ENCODE measurements at places on chromosomes 13 and 19.

DNA sequence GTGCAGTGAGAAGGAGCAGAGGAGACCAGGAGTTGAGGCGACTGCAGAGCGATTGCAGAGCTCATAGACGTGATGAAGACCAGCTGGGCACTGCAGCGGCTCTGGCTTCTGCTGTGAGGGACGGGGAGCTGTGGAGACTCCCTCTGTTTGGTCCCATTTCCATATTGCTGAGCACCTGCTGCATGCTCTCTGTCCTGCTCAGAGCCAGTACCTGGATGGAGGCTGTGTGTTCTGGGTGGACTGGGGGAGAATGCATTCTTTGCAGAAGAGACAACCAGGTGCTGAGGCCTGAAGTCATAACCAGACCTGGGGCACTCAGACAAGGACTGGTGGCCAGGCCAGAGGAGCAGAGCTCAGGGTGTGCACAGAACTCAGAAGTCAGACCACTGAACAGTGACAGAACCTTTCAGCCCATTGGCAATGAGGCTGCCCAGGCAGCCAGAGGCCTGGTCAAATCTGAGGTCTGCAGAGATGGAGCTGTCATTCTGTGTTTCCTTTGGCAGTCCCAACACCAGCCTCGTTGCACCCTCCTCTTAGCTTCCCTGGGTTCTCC lies 1.3 kb upstream of the A1BG start:
- no peak for DNase-seq

- DNase-seq = no peak
Measured at GRCh38 chr13:56886398-56886797, 254.3 kb upstream of the PRR20A start.

DNA sequence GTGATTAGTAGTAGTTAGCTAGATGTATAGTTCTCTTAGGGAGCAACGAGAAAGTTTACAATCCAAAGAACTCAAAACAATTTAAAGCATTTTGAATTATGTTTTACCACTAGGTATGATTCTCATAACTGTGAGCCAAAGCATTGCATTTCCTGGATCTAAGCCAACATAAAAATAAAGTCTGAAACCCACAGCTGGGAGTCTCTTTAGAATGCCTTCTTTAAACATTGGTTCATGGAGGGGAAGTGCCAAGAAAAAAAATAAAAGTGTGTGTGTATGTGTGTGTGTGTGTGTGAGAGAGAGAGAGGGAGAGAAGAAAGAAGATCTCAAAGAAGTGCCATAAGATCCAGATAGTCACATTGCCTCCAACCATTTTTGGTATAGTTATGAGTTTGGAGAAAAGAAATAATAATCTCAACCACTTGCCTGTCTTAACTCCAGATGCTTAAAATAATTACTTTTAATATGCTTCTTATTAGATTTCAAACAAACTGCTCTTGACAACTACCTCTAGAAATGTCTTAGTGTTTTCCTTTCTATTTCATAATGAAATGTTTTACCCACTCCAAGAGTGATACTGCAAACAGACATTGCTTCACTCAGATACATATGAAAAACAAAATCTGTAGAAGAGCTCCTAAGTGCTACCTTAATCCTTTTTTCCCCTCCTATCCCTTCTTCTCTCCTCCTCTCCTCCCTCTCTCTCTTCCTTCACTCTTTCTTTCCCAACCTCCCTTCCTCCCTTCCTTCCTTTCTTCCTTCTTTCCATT lies 554.1 kb downstream of the KCTD12 start:
- no peak for DNase-seq

- DNase-seq = peak; percentile 69
Measured at GRCh38 chr13:29849731-29850212, 645 bp downstream of the UBL3 start.

DNA sequence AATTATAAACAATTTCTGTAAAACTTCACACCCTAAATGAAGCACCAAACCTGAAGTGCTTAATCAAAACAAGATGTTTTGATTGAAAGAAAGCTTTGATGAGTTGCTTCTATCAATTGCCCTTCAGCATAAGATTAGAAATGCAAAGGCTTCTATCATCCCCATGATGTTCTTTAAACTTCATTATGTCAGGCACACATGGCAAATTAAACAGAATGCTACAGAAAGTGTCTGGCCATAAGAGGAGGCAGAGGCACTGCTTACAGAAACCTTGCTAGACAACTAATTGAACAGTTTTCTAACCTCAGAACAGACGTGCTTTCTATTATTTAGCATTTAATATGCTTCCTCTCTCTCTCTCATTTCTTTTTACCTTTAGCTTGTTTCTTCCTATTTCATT lies 228.1 kb downstream of the DCLK1 start:
- no peak for DNase-seq

DNA sequence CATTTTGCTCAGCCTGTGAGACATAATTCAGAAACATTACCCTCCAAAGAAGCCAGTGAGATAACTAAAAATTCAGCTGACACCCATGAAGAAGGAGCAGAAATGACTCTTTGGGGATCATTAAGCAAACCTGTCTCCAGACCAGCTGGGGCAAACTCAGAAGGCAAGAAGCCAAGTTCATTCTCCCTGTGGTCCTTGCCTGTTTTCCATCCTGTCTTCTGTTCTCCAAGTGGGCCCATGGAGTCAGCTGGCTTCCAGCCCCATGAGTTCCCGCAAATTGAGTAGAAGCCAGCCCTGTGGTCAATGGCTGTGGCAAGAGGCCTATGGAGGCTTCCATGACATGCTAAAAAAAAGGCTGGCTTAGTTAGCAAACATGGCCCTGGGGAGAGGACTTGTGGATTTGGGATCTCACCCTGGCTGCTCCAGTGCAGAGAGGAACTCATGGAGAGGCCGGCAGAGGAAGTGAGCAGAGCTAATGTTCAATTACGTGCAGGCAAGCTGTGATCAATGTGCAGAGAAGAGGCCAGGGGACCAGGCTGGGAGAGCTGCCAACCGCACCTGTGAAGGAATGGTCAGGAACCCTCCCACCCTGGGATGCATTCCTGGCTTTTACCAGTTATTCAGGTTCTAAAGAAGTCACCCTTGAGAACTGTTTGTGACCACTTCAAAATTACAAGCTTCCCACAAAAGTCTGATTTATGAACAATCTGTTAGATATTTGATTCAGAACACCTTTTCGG lies 229.1 kb downstream of the TSHZ3 start:
- DNase-seq = no peak

DNA sequence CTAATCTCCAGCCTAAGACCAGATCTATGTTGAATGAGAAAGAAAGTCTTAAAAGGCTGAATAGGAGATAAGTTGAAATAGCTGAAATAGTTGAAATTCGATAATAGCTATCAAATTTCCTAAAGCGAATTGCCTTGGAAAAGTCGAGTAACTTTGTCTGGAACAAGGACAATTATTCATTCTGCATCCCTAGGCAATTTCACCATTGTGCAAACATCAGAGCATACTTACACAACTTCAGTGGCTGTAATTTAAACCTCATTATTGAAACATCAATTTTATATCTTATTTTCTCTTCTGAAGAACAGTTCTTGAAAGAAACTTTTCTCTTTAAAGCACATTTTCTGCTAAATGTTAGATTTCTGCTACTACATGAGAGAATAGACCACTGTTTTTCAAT lies 13.6 kb downstream of the TNFSF13B start:
- no peak for DNase-seq

- DNase-seq = no peak
Measured at GRCh38 chr19:48495396-48495795, 16.2 kb downstream of the LMTK3 start.

DNA sequence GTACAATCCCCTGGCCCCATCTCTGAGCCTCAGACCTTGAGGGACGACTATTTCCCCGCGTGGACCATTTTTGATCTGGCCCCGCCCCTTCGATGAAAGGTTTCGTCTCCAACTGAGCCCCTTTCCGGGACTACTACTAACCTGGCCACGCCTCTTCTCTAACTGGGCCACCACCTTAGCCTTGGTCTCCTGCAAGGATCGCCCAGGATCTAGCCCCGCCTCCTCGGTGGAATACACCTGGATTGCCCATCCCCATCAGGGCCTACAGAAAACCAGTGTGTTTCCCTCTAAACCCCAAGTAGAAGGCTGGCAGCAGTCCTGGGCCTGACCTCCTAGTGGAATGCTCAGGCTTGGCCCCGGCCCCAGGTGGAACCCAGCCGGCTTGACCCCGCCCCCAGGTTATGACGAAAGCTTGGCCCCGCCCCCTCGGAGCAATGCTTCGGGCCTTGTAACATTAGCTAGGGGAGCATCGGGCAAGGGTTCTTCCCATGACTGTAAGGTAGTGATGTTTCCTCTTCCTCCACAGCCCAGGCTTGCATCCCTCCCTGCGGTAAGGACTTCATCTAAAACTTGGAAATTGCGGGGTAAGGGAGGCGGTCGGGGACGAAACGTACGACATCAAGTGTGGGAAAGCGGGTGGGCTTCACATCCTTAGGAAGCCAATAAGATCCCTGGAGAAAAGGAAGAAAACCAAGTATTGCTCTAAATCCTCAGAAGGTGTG lies 9.1 kb downstream of the SPACA6 start:
- DNase-seq = peak; percentile 63

DNA sequence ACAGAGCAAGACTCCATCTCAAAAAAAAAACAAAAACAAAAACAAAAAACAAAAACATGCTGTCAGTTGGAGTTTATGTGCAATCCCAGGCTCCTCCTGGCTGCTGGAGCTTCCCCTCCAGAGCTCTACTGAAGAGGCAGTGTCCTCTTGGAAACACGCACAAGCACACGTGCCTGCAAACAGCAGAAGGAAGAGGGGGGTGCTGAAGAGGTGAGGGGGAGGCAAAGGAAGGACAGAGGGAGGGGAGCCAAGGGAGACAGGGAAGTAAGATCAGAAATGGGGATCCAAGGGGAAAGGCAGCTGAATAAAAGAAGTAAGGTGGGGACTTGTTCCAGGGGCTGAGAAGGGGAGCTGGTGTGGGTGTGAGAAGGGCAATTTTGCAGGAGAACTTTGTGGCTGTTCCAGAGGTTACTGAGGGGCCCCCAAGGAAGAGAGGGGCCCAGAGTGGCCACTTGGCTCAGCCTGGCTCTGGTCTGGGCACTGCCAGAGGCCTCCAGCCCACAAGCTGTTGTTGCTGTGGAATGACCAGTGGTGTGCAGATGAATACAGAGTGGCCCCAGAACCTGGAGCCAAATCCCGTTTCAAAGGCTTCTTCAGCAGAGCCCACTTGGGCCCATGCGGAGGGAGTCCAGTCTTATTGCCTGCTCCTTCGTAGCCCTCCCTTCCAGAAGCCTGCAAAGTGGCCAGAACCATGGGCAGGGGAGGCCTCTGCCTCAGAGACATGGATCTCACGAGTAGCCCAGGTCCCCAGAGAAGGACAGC lies 34.4 kb downstream of the LYL1 start:
- no peak for DNase-seq

DNA sequence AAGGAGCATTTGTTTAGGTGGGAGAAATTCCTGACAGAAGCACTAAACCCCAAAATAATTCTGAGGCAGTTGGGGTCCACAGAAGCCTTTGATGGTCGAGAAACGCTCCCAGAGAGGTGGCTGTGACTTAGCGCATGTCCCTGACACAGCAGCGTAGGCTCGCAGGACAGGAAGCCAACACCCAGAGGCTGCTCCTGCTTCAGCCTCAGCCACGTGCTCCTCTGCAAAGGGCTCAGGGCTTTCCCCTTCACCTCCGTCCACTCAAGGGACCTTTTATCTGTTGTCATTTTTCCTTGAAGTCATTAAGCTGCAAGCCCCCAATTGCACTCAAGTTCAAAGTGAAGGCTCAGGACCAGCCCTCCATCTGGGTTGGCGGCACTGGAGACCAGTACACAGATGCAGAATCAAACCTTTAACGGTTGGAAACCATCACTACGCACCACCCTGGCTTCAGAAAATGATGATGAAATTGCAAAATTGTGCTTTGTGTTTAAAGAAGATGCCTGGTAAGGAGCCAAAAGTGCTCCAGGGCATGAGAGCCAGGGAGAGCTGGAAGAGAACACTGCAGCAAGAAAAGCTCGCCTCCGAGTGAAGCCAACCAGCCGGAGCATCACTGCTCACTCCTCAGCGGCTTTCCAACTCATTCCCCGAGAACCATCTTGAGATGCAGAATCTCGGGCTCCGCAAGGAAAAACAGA lies 219.6 kb downstream of the RAP2A start:
- DNase-seq = peak; percentile 55

- DNase-seq = no peak
Measured at GRCh38 chr19:11626252-11626651, 29.0 kb downstream of the ZNF627 start.

DNA sequence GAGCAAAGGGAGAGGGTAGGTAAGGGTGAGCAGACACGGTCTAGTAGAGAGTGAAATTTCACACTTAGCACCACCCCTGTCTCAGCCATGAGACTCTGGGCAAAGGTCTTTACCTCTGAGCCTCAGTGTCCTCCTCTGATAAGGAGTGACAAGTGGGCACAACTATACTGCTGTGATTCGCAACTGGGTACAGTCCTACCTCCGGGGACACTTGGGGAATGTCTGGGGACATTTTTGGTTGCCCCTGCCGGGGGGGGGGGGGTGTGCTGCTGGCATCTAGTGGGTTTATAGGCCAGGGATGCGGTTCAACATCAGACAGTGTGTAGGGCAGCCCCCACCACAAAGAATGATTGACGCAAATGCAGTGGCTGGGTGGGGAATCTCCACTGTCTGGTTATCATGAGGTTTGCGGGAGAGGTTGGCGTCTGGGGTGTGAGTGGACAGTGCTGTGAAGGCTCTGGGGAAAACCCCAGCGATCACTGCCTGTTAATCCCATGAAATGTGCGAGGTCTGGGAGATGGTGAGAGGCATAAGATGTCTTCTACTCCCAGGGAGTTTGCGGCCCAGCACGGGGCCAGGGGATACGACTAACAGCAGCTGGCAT lies 4.3 kb downstream of the NACC1 start:
- no peak for DNase-seq

DNA sequence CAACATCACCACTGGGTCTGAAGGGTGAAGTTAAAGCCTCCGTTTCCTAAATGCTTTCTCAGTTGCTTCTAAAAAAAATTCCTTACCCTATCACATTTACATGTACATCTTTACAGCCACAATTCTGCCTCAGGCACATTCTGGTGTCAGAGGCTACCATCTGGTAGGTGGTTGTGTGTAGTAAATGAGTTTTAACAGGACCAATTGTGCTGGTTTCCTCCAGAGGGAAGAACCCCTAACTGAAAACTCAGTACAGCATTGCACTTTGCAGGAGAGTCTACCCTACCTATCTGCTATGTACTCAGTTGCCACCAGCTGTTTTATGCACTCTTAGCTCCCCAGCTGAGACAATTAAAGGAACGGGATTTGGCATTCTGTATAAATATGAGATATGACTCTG lies 1576.5 kb downstream of the PCDH9 start:
- DNase-seq = no peak

DNA sequence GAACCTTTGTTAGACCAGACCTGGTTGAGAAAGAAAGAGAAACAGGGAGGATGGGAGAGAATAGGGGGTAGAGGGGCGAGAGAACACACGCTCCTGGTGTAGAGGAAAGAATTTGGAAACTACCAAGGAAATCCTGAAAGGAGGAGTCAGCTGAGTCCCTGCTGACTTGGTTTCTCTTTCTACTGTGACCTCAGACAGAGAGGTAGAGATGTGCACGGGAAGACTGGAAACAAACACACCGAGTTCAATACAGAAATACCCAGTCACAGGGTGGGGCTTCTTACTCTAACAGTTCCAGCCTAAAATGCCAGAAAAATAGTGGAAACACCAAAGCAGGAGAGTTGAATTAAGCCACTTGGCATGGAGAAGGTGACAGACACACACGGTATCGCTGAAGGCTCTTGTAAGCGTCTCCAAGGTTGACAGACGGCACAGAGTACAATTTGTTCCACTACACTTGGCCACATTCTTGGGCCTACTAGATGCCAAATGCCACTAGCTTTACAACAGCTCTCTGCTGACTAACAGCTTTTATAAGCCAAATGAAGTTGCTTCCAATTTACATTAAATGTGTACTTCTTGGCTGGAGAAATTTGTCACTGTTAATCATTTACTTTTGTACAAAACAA lies 28.1 kb downstream of the LATS2 start:
- peak; percentile 53 for DNase-seq

GRCh38 chr19:48896191-48896720 lies 2.3 kb downstream of the TULP2 start:
- no peak for DNase-seq

Data from mammary epithelial cell (primary cell).